ENCODE measurements at places on chromosomes 1 and 21.

DNA sequence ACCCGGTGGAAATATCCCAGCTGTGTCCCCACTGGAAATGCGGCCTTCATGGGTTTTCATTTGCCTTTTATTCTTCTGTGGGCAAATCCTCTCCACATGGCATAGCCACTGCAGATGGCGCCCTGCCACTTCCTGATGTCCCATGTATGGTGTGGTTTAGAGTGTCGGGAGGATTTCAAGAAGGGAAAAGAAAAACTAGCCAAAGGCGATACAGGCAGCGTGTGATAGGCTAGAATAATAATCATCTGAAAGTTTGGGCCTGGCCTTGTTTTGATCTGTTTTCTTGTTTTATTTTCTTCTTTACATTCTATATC is 123.6 kb downstream of the PEX14 start:
- DNase-seq: no peak

DNA sequence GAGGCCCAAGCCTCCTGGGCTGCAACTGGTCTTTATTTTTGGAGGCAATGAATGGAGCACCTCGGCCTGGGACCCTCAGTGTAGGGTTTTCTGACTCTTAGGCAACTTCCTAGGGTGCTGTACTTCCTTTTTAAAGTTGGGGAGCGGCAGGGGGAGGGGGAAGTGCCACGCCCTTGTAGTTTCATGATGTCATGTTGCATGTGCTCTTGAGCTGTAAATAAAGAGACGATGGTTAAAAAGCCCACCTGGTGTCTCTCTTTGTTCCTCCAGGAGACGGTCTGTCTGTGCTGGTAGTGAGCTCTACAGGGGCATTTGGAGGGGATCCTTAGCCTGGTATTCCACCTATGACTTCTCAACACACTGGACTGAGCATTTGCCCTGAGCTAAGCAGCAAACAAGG is 10.3 kb upstream of the AGTRAP start:
- no peak for DNase-seq

DNA sequence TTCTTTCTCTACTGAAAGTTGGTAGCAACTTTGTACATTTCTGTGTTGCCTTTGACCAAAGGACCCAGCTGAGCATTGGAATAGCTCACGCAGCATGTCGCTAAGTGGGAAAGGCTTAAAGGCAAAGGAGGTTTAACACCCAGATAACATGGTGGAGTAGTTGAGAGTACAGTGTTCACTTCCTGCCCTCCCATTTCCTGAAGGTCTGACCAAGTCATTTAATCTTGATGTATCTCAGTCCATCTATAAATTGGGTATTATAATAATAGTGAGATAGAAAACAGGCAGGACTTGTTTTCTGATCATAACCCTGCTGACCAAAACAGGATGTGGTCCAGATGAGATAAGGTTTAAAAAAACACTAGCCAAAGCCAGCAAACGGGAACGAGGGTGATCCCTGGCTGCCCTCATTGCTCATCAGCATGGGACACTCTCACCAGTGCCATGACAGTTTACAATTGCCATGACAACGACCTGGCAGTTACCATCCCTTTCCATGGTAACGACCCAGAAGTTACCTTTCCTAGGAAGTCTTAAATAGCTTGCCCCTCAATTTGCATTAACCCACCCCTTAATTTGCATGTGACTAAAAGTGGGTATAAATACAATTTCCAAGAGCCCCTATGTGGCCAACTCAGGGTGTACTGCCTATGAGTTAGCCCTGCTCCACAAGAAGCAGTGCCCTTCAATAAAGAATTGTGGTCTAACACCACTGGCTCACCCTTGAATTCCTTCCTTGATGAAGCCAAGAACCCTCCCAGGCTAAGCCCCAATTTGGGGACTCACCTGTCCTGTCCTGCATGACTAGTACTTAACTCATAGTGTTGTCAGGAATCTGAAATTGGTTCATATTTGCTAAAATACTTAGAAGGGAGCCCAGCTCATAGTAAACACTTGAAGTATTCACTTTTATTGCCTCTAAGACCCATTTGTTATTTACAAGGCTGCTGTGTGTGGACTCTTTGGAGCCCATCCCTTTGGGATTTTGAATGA is 28.4 kb upstream of the FHAD1 start:
- no peak for DNase-seq

GRCh38 chr1:60034999-60035398 is 38.6 kb downstream of the C1orf87 start:
- DNase-seq: no peak

DNA sequence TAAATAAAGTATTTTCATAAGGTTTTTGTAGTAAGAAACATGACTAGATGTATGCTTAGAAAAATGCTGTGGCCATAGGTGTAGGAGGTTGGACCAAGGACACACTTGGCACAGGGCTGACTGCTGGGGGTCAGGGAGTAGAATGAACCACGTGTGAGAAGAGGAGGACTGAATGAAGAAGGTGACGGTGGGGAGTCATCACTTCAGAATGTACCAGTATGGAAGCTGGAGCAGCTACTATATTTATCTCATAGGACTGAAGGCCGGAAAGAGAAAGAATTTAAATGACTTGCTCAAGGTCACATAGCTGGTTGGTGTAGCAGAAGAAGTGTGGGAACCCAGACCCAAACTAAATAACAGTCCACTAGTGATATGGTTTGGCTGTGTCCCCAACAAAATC is 79.8 kb upstream of the HAO2 start:
- DNase-seq: no peak

DNA sequence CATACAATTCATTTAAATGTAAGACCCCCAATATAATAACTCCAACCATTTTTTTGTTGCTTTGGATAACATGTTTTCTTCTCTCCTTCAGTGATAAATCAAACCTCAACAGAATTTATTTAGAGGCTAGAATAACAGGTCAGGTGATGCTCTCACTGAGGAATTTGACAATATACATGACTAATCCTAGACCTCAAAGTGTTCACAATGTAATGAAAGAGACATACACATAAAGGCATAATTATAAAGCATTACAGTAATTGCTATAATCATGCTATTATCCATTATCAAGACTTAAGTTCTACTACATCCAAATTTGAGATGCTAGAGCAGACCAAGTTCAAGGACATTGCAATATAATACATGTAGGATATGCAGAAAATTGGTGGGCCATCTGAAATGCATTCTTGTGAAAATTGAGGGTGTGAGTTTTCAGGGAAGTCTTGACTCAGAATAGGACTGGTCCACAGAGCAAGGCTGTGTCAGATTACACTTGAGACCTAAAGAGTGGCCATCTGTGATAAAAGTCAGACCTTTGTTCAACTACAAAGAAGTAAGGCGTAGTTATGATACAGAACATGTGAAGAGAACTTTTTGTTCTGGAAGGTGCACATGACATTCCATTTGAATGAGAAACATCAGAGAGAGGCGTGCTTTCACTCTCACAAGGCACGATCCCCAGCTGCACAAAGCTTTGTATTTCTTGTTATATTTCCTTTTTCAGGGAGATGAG is 45.5 kb downstream of the UTP25 start:
- DNase-seq: no peak

DNA sequence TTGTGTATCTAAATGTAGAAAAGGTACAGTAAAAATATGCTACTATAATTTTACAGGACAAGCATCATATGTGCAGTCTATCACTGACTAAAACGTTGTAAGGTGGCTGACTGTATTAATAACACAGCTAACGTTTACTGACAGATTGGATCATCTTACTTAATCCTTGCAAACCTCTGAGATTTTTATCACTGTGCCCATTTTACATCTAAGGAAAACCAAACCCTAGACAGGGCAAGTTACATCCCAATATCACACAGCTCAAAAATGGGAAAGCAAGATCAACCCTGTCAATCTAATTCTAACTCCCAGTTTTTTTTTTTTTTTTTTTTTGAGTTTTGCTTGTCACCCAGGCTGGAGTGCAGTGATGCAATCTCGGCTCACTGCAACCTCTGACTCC is 7.5 kb upstream of the RIT1 start:
- DNase-seq: no peak

- DNase-seq: no peak
Measured at GRCh38 chr1:206568256-206568655, 44.0 kb downstream of the EIF2D start.

- peak; percentile 36 for DNase-seq
Measured at GRCh38 chr1:195663549-195664280, 944.5 kb downstream of the KCNT2 start.

DNA sequence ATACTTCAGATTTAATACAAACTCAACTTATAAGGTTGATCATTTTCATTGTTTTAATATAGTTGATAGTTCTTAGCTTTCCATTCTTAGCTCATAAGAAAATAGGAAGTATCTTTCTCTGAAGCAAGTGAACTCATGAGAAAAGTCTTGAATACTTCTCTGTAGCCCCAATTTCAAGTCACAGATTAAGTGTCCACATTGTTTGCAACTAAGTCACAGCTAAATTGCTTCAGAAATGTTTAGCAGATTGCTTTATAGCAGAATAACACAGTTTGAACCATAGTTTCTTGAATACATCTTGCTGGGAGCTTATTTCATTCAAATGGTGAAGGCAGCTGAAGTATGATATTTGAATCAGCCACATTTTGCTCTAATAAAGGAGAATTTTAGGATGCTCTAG is 10.6 kb upstream of the PKN2 start:
- DNase-seq: no peak

DNA sequence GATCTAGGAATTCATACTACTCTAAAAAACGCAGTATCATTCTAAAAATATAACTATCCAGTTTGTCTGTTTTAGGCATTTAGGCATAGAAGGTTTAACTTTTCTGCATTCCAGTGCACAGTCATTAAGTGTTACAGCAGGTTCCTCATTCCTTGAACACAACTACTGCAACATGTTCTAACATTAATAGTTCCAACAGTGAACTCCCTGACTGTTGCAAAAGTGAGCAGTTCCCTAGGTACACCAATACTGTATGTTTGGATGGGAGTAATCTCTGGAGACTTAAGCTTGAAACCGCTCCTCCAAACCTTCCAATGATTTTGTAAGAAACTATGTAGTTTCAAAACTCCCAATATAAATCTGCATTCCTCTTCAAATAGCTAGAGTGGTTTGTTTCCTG is 46.2 kb downstream of the UCHL5 start:
- DNase-seq: peak; percentile 85

- peak; percentile 61 for DNase-seq
Measured at GRCh38 chr1:27365372-27366112, 1.2 kb downstream of the MAP3K6 start.

GRCh38 chr1:110267260-110267659 is 57.1 kb downstream of the KCNC4 start:
- no peak for DNase-seq

- DNase-seq: no peak
Measured at GRCh38 chr1:184851822-184852746, 97.4 kb upstream of the EDEM3 start.

DNA sequence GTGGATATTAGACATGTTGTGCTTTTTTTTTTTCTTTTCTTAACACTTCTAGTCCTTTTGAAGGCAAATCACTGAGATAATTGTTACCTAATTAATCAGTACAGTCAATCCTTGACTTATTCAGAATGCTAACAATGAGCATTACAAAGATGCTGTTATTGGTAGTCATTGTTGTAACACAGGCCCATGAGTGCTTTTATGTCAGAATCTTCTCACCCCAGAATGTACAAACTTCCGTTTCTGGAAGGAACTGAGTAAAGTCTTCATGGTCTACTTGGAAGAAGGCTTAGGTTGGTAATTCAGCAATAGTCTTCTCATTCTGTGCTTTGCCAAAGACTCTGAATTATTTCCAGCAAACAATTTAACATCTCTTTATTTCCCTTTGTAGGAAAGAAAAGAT is 3.1 kb downstream of the KCNK1 start:
- no peak for DNase-seq

DNA sequence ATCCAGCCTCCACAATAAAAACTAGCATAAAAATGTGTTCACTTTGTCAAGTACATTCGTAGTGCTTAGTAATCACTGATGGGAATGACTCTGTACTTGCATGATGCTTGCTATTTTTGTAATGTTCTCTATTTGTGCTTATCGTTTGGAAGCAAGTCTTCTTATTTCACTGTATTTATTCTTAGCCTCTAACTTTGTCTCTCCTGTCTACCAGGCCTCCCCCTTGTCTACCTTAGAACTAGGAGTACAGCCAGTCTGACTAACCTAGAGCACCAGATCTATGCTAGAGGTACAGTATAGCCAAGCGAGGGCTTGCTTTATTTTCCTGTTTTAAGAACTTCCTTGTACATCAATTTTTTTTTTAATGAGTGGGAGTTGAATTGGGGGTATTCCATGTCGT is 108.2 kb downstream of the VPS13D start:
- no peak for DNase-seq

DNA sequence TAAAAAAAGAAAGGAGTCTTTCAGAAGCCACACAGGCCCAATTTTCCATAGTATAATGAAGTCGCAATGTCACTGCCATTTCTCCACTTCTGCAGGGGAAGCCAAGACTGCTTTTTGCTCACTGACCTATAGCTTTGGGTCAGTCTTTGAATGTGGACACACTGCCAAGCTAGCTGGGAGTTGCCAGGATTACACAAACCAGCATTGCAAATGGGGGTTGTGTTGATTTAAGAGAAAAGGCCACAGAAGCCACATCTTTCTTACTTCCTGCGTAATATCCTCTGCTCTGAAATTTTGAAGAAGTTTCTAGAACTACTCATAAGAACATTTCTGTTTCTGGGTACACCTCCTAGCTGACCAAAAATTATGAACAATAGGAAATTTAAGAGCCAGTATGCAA is 45.8 kb upstream of the SAMSN1 start:
- DNase-seq: no peak

DNA sequence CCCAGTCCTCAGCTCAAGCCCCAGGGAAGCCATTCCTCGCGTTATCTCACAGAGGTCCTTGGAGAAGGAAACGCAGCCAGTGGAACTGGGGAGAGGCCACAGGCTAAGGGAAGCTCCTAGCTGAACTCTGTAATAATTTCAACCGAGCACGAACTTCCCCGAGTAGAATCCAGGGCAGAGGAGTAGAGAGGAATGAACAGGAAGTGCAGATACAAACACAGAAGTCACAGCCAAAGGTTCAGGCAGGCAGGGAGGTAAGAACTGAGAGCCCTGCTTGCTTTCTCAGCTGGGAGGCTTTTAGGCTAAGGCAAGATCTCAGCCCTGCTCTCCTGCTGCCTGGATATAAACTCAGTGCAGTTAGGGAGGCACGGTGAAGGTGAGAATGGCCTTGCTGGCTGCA is 23.7 kb downstream of the WARS2 start:
- DNase-seq: no peak
